ENCODE measurements at places on chromosomes 7 and 10.

- peak; percentile 53 for DNase-seq
These were observed 48.3 kb upstream of the FAM171A1 start for GRCh38 chr10:15419279-15419874.

- no peak for DNase-seq
These were observed 476.2 kb downstream of the GRM8 start for GRCh38 chr7:126776498-126776897.

- DNase-seq: no peak
These were observed 78.9 kb downstream of the ANLN start for GRCh38 chr7:36468370-36469101.

DNA sequence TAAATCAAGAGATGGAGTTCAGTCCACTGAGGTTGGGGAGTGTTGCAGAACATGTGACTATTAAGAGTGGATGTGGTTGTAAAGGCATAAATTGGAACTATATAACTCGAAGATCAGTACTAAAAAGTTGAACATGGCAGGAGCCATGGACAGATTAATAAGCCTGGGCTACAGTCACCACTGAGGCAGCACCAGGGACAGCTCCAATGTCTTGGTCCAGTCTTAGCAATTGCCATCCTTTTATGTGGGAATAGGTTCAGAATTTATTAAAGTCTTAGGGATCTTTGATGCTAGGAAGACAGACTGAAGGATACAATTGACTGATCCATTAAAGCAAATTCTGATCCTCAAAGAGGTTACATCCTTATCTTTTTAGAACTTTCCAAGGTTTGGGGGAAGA, 156.6 kb downstream of the ADRA2A start:
- DNase-seq: no peak

DNA sequence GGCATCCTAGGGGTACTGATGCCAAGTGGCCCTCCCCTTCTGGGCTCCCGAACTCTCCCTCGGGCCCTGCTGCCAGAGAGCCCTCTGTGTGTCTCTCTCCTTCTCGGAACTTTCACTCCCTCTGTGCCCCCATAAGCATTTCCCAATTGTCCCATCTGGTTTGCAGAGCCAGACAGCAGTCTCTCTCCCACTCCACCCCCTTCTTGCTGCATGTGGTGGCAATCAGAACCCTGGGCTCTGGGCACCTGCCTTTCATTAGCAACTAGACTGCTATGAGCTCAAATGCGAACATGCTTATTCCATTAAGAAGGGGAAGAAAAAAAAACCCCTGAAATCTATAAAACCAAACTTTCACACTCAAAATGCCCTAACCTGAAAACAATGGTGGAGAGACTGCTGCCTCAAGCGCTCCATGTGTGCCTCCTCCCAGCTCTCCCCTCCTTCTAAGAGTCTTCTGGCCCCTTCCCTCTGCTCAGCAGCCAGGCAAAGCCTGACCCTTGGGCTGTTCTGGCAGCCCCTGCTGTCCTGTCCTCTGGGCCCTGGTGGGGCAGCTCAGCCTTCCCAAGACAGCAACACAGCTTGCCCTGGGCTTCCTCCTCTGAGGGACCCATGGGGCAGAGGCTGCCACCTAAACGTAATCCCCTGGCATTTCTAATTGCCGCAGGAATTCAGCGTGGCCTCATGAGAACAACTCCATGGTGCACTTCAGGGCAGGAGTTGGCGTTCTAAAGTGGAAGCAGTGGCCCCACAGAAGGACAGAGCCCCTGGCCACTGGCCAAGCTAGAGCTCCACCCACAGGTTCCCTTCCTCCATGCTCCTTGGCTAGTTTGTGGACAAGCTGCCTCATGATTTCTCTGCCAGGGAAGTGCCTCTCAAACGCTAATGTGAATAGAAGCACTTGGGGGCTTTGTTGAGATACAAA, 415.4 kb downstream of the PLXNA4 start:
- DNase-seq: no peak

DNA sequence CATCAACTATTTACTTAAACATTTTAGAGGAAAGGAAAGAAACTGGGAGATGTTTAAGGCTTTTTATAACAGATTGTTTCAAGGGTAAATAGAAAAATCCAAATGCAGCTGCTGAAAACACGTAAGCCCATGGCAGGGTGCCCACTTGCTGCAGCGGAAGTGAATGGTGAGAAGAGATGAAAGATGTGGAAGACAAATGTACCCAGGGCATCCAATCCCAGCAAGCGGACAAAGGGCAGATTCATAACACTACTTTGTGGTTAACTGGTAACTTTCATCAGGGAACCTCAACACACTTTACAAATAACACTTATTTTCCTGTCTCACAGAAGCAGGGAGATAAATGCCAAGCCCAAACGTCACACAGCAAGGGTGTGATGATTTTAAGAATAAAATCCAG, 358.4 kb downstream of the KCNMA1 start:
- no peak for DNase-seq

- no peak for DNase-seq
These were observed 442 bp downstream of the ANKRD2 start for GRCh38 chr10:97573021-97573420.

DNA sequence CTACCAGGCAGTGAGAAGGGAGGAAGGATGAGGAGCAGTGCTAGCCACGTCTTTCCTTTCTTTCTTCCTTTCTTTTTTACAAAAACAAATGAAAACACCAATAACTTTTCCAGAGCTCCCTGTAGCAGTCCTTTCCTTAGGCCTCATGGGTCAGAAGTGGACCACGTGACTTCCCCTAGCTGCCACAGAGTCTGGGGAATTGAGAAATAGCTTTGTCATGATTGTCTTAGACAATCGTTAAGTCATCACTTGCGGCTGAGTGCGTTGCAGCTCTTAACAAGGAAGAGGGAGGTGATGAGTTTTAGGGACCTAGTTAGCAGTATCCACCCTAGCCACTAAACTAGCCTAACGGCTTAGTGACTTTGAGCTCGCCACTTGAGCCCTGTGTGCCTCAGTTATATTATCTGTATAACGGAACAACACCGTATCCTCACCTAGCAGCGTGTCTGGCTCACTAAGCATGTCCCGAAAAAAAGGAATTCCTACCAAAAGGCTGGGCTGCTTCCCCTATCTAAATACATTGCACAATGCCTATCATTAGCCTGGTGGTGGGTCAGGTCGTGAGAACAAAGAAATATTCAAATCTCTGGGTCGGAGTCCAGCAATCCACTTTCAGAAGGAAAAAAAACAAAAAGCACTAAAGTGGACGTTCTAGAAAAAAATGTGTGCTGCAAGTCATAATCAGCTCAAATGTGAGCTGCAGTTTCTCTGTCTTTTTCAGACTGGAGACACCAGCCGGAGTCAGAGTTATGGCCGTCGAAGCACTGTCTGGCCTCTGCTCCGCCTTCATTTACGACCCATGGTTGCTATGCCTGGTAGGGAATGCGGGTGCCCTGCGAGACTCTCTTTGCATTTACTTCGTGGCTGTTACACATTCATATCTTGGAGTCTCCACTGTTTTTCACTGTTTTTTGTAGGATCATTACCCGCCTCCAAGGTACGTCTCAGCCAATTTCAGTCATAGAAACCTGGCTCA, 338.5 kb upstream of the FOXK1 start:
- no peak for DNase-seq

GRCh38 chr7:84549409-84549808, 354.8 kb upstream of the SEMA3A start:
- no peak for DNase-seq

DNA sequence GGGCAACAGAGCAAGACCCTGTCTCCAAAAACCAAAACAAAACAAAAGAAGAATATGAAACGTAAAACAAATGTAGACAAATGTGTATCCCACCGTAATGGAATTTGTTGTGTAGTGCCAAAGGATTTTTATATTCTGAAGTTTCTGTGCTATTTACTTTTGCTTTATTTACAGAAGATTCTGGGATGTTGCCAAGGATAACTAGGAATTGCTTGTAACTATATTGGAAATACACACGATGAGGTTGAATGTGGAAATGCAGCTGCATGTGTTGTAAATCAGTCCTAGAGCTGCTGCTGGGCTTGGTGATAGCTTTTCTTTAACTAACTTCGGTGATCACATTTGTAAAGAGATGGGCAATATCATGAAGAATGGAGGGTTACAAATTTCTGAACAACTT, 39.5 kb downstream of the GALNT17 start:
- DNase-seq: no peak

- DNase-seq: no peak
These were observed 427.6 kb downstream of the INHBA start for GRCh38 chr7:41275255-41275654.

- no peak for DNase-seq
These were observed 82.5 kb upstream of the BAIAP2L1 start for GRCh38 chr7:98483276-98483963.

DNA sequence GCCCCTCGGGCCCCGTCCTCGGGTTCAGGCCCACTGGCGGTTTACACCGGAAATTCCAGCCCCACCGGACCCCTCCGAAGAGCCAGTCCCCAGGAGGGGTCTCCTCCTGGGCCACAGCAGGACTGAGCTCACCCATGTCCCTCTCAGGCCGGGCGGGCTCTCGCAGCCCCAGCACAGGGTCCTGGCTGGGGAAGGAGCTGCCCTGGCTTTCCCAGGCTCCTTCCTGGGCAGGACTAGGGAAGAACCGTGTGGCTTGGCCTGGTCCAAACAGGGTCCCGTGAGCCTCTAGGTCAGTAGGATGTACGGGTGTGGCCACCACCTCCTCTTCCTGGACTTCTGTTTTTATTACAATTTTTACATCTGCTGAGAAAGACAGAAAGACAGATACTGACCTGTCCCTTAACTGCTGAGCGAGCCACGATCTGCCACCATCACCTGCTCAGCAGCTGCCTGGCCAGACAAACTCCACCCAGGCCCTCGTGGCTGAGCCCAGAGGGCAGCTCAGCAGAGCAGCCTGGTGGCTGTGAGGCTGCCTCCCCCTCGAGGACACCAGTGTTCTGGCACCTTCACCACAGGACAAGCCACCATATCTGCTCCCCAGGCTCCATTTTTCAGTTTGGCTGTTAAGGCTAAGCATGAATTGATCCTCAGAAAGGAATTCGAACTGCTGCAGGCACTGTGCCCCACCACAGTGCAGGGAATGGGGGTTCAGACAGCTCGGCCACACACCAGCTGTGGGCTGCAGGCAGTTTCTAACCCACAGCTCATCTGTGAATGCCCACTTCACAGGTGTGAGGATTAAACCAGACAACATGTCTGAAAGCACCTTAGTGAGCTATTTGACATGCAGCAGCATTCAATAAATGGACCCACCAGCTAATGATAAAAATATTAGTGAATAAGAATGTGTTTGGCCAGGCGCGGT, 14.5 kb upstream of the ZNF777 start:
- no peak for DNase-seq

GRCh38 chr10:48907730-48908129, 31.9 kb downstream of the LRRC18 start:
- DNase-seq: no peak

DNA sequence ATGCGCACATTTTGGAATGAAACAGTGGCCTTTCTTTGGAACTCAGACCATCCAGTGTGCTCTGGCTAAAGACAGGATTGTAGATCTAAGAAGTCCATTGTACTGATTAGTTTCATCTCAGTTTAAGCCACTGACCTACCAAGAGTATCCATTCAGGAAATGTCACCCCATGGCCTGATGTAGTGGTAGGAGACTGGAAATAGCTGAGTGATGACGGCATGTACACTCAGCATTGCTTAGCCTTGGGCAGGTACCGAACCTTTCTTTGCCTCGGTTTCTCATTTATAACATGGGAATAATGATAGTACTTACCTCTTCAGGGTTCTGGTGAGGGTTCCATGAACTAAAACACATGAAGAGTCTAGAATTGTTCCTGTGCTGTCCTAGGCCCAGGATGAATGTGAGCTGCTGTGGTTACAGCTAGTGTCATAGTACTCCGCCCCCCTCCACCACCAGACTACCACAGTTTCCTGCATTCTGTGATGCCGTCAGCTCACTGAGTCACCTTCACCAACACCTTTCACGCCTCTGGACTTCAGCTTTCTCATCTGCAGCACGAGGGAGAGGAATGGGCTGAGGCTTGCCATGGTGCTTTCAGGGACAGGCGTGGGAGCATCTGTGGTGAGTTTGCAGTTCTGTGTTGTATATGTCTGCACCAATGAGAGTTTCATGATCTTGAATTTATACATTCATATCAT, 484.0 kb upstream of the GALNT17 start:
- no peak for DNase-seq

DNA sequence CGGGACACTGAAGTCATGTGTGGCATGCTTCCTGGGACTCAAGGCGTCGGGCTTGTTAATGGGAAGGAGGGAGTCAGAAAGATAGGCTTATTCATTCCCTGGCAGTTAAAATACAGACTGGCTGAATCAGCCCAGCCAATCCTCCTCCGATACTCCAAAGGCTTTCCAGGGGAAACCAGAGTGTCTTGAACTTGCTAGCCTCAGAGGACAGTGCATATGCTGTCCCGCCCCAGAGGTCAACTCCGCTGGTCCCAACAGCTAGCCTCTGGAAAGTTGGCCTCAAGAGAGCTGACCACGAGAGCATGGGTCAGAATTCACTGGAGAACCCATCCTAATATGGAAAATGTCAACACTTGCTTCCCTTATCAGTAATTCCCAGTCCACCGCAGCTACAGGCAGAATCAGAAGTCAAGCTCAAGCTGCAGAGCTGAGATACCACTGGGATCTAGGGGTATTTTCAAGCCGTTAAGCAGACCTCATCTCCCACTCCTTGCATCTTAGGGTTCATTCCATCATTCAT, 43.0 kb downstream of the ELMO1 start:
- DNase-seq: no peak

GRCh38 chr7:42006801-42007513, 230.1 kb downstream of the GLI3 start:
- DNase-seq: no peak

GRCh38 chr7:70703785-70704184, 428.2 kb upstream of the GALNT17 start:
- DNase-seq: no peak

DNA sequence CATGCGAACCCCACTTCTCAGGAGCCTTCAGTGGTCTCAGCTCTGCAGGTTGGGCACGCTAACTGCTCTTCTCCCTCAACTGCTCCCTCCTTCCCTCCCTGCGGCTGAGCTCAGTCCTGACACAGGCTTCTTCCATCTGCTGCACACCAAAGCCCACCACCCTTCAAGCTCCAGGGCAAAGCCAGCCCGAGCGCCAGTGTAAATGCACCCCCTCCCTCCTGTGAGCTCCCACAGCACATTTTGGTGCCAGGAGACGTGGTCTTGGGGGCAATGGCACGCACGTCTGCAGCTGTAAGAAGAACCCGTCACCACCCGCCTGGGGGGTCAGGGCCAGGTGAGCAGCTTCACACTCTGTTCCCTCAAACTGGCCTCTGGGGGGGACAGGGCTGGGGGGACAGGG, 15.9 kb downstream of the VIPR2 start:
- no peak for DNase-seq

GRCh38 chr10:48655411-48656240, 29.0 kb upstream of the WDFY4 start:
- no peak for DNase-seq
